ENCODE measurements at places on chromosomes 12 and 14.

DNA sequence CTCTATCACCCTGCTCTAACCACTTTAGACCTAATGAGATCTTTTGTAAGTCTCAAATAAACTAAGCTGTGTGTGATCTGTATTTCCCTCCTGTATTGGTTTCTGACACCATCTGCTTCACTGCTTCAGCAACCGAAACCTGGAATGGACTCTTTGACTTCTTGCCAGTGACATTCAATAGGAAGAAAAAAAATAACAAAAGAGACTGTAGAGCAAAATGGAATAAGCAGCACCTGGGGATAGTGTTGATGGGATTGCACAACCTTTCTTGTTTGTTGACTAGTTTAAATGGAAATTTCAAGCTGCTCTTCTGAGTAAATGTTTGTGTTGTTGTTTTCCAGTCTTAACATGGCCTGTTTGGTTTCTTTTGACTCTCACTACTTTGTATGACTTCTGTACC lies 888.6 kb upstream of the SEL1L start:
- no peak for DNase-seq

DNA sequence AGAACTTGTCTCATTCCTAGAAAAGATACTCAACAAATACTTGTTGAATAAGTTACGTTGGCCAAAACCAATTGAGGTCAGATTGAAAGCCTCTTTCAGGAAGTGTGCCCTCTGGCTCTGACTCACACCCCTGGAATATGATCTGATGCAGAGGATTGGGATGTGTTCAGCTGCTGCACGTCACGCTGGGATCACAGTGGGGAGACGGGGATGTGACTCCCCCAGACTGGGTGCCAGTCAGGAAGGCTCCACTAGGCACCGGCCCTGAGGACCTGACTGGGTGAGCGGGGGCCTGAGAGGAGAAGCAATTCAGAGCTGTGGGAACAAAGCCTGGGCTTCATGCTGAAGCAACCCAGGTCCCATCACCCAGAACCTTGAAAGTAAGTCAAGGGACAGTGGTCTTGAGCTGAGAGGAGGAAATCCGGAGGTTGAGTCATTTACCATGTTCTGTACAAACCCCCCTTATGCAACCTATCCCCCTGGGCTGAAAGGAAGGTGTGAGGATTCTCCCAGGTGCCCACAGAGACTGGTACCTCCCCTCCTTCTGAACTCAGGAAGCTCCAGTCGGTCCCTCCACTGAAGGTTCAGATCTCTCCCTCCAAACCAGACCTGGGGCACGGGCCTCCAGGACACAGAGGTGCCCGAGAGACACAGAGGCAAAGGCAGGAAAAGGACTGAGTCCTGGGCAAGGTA lies 3.9 kb downstream of the CEBPE start:
- no peak for DNase-seq

DNA sequence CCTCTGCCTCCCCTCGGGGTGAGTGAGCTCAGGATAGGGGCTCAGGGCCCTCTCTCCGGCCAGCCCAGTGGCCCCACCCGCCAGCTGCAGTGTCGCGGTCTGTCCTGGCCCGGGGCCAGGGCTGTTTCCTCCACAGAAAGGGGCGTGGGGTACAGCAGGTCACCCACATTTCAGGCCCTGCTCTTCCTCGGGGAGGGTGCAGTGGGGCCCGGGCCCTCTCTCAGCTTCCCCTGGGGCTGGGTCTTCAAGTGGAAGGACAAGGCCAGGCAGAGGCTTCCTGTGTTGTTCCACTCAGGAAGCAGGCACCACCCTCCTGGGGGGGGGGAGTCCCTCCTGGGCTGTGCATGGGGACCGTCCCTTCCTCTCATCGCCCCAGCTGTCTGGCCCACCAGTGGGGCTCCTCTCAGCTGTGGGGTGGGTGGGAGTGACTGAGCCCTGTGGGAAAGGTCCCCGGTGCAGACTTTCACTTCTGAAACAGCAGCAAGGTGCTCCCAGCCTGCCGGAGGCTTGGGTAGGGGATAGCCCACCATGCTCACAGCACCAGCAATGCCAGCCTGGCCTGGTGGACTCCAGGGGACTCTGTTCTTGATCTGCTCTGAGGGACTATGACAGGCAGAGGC lies 3.7 kb downstream of the GPR132 start:
- no peak for DNase-seq

DNA sequence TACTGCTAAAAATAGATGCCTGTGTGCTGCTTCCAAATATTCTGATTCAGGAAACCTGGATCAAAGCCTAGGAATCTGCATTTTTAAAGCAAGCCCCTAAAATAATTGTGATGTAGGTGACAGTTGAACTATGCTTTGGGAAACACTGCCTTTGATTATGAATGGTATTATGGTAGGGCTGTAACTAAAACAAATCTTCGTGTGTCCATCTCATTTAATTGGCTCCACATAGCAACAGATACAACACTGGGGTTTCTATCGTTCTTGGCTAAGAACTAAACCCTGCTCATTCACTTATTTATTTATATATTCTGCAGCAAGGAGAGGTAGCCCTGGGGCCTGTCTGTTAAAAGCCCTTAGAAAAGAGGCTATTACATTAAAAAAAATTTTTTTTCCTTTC lies 23.0 kb upstream of the ITGA5 start:
- no peak for DNase-seq

DNA sequence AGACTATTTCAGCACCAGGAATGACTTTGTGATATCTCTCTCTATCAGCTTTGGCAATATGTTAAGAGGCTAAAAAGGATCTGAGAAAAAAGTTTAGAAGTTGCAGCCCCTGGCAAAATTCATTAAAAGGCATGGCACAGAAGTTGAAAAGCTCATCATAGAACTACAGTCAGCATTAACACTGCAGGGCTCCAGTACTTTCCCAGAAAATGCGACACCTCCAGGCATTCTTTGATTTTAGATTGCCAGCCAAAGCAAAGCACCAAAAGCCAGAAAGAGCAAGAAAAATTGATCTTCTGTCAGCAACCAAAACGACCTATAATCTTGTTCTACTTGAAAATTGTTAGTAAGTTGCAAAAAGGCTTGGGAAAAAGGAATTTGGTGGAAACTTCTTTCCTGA lies 713.5 kb downstream of the FSCB start:
- no peak for DNase-seq

Measured in GM12864 (cell line).